GM23338 (cell line): ENCODE measurements at places on chromosomes 6 and 20.

GRCh38 chr6:45001663-45002062 is 326.5 kb upstream of the RUNX2 start:
- no peak for DNase-seq

DNA sequence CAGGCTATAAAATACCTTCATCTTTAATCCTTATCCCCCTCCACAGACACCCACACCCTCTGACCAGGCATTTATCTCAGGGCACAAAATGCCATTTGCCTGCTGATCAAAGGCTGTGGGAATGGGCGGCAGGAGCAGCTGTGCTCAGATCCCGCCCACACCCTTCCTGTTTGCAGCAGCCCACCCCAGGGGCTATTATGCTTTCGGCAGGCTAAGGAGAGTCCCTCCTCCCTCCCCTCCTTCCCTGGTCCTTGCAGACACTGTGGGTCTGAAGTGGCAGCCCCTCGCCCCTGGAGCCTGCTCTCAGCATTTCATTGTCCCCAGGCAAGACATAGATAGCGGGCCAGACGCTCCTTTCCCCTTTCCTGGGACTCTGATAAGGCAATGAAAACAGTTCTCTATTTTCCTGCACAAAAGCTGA is 220.8 kb upstream of the HEY2 start:
- peak; percentile 84 for DNase-seq

DNA sequence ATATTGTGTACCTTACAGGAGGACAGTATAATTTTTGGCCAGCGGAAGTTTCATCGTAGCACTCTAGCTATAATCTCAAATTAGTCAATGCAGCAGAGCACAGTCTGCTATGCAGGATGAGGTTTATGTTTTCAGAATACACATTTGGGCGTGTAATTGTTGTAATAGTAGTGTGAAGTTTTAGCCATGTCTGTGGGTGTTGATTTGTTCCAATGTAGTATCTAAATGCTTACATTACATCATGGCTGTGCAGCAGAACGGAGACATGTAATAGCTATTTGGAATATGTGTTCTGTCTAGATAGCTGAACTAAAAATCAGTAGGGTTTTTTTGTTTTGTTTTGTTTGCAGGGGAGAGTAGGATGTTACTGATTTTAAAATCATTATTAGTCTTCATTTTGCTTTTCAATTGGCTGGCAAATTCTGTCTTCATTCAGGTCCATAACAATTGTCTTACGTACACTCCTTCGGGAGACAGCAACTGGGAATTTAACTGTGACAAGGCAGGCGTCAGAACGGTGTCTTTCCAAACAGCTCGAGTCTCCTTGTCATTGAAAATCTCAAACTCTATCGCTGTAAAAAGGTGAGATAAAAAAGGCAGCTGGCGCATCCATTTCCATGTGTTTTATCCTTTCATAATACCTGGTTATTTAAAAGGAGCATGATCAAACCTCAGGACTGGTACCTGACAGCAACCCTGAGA is 65.1 kb upstream of the CDH4 start:
- no peak for DNase-seq

DNA sequence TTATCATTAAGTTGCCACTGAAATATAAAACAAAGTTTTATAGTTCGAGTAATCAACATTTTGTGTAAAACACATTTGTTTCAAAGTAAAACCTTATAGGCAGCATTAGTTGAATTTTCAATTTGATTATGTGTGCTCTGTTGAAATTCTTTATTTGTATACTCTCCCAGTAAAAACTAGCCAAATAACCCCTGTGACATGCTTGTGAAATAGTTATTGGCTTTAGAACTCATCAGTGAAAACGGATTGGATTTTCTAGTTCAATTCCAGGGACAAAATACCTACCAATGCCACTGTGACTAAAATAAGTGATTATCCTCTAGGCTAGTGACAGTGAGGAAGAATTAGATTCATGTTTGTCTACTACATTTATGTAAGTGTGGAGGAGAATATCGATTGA is 212.9 kb downstream of the TMEM200A start:
- no peak for DNase-seq

DNA sequence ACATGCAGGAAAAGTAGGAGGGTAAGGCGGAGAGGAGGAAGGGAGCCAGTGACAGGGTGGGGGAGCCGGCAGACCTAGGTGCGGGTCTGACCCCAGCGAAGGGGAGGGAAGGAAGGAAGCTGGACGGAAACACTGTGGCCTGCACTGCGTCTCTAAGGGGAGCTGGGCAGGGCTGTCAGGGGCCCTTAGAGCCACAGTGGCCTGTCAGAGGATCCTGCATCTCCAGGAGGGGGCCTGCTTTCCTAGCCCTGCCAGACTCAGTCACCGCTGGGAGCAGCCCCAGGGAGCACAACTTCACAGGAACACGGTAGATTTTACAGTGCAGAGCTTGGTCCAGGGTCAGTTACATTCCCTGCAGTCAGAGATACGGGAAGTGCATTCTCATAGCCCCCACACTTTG is 118.2 kb downstream of the PACRG start:
- no peak for DNase-seq

- DNase-seq = no peak
Observed at GRCh38 chr6:169669147-169669546, 32.7 kb downstream of the WDR27 start.

GRCh38 chr6:166551754-166552495 is 34.6 kb downstream of the RAMACL start:
- peak; percentile 77 for DNase-seq

DNA sequence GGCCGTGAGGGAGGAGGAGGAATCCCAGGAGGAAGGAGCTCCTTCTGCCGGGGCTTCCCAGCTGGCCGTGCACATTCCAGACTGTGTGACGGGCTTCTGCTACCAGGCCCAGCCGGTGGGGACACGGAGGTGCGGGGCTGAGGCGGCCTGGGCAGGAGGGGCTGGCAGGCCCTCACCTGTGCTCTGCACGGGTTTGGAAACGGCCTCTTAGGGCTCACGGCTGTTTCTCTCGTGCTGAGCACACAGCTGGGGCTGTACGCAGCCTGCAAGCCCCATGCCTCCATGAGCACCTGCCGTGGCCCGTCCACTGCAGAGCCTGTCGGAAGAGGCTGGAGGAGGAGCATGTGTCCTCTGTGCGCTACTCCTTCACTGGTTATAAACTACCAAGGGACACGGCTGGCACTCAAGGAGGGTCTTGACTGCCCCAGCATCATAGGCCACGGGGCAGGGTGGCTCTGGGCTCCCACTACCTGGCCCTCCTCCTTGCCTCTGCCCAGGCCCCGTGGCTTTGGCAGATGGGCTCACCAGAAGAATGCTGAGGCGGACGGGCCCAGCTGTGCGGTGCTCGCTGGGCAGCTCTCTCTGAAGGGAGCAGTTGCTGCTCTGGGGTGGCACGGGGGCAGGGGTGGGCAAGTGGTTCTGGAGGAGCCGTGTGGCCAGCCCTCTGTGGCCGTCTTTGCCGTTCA is 15.8 kb downstream of the NPEPL1 start:
- no peak for DNase-seq

DNA sequence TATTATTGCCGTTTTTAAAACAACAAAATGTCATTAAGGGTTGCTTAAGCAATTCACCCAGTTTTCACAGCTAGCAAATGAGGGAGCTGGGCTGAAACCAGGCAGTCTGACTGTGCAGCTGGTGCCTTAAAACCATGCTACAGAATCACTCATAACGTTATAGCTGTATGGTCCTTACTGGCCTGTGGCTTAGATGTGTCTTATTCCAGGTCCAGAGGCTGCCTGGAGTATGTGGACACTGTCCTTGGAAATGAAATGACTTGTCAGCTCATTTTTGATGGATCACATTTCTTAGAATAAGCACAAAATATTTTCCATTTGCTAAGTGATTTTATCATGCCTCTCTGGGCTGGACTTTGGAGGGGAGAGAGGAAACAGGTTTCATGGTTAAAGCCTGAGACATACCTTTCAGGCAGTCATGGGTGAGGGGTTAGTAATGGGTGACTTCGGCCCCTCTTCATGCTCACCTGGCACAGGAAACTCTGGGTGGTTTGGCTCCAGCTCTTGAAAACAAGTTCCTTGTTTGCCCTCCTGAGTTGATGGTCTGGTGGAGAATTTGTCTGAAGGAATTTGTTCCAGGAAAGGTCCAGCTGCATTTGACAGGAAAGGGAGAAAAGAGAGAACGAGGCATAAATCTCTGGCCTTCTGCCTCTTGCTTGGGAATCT is 823.2 kb downstream of the DHX35 start:
- no peak for DNase-seq

- peak; percentile 90 for DNase-seq
Observed at GRCh38 chr6:116536216-116536621, 9.3 kb downstream of the TRAPPC3L start.

- no peak for DNase-seq
Observed at GRCh38 chr6:141736104-141736503, 396.6 kb upstream of the GJE1 start.

GRCh38 chr6:170080169-170080827 is 210.6 kb downstream of the DLL1 start:
- DNase-seq = no peak

DNA sequence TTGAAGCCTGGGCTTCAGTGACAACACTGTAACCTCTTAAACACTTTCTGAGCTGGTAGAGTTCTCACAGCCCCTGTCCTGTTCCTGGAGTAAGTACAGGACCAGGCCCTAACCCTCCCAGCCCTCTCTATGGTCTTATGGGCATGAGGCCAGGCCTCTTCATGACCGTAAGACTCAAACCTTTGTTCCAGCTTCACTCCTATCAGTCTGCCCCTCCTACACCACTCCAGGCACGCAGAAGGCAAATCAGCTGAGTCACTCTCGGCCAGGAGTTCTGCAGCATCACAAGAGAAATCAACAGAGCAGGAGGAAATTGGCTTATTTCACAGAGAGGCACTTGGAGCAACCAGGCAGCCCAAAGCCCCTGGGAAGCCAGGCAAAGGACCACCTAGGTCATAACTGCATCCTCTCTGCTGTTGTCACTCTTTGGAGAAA is 25.3 kb upstream of the CHD6 start:
- DNase-seq = peak; percentile 14

GRCh38 chr6:19231878-19232561 is 605.1 kb upstream of the ID4 start:
- no peak for DNase-seq

GRCh38 chr6:124795643-124796463 is 166.4 kb upstream of the RNF217 start:
- peak; percentile 55 for DNase-seq

DNA sequence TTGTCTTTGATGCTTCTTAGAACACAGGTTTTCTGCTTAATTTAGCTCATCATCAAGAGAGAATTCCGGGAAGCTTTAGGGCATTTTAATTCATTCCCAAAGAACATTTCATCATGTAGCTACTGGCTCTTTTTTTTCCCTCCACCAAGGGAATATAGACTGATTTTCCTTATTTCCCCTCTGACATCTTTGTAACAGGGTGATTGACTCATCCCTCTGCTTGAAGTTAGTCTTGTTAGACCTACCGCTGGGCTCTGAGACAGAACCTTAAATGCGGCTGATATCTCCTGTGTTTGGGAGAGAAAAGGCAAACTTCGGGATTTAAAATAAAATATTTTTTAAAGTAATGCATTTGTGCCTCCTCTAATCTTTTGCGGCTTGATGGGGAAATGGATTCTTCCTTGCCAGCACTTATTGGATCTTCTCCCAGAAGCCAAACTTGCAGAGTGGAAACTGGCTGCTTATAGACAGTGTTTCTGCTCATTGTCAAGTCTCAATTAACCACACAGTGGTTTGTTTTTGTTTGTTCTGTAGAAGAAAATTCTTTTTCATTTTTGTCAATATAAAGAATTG is 272.7 kb upstream of the PLCB4 start:
- no peak for DNase-seq

DNA sequence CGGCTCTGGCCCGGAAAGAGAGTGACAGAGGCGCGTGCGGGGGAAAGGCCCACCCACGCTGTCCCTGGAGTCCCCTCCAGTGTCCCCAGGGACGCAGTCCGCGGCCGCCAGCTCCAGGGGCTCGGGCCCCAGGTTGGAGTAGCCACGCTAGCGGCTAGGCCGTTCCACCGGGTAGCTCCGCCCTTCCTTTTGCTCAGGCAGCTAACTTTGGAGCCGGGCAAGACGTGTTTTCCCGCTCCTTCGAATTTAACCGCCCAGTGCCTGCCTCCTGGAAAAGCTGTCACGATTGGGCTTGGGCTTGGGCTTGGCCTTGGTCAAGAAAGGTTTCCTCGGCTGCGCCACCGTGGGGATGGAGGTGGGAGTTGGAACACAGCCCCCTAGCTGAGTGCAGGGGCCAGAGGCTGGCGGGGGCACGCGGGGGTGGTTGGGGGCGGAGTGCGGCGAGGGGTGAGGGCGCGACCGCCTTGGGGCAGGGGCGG is 4.7 kb downstream of the LINC00237 start:
- DNase-seq = peak; percentile 83

GRCh38 chr6:105112577-105112976 is 67.2 kb downstream of the POPDC3 start:
- DNase-seq = peak; percentile 44

- DNase-seq = no peak
Observed at GRCh38 chr20:24235296-24236175, 233.9 kb upstream of the SYNDIG1 start.

DNA sequence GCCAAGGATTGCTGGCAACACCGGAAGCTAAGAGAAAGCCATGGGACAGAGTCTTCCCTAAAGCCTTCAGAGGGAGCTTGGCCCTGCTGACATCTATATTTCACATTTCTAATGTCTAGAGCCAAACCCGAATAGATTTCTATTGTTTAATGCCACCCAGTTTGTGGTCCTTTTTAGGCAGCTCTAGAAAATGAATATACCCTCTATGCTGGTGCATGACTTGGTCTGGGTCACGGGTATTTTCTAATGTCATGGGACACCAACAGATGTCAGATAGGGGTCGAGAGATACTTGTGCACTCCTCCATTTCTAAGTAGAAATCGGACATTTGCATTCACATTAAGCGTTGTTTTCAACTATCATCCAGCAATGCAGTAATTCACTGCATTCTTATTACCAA is 37.0 kb upstream of the SOX4 start:
- no peak for DNase-seq
